CD4-positive, CD25-positive, alpha-beta regulatory T cell (primary cell): ENCODE measurements at places on chromosomes 11 and 22.

DNA sequence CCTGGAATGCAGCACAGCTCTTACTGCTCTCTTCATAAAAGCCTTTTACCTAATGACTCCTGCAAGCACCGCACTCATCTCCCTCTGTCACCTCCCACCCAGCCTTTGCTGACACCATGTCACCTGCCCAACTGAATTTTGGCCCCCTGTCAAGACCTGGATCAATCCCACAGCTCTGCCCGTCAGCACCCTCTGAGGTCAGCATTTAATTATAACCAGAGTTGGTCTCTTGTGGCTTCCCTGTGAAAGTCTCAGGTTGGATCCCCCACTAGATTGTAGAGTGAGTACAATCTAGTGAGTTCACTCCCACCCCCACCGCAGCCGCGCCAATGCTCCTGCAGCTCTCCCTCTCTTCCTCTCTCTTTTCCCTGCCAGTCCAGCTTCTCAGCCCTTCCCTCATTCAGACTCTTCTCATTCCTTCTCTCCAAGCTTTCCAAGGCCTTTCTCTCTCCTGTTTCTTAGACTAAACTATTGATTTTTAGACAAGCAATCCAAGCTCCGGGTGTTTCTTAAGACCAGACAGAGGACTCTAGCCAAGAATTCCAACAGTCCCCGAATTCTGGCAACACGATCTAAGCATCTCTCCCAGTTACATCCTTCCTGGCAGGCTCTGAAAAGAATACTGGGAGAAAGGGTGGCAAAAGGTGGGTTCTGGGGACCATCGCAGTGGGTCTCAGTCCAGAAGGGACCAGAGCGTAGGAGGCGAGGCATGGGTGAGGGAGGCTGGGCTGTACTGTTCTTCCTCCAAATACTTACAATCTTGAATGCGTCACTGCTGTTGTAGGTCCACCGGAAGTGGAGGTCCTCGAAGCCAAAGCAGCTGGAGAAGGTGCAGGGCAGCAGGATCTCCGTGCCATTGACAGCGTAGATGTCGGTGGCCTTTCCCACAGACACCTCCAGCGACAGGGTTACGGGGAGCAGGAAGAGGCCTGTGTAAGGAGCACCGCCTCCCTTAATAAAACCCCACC, 8.0 kb downstream of the SCN4B start:
- no peak for DNase-seq

DNA sequence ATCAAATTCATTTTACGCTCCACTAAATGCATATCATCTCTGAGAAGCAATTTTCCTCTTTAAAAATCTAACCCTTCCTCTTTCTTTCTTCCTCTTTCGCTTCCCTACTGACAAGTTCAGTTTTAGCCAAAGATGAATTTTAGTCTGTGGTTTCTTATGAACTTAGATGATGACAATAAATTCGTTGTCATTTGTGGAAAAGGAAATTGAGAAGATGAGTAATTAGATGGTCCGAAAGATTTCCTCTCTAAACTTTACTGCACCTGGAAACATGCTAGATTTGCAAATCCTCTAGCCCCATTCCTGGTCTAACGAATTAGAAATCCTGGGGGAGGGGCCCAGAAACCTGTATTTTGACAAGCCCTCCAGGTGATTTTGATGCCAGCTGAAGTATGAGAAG, 855.4 kb upstream of the CHORDC1 start:
- DNase-seq = no peak

DNA sequence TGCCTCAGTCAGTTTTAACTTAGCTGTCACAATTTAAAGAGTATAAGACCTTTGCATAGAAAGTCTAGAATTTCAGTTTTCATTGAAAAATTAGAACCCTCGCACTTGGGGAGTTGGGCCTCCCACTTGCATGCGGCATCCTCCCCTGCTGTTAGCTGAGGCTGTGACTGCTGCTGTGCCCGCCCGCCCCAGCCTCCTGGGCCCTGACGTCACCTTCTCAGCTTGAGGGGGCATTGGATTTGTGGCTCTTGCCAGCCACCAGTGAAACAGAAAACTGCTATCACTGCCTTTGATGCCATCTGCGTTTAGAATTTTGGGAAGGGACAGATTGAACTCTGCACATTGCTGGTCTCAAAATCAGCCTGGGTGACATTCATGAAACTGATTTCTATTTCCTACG, 108.7 kb downstream of the CTTN start:
- DNase-seq = no peak

- no peak for DNase-seq
These were observed 166.8 kb downstream of the CSNK2A3 start for GRCh38 chr11:11186249-11186648.

DNA sequence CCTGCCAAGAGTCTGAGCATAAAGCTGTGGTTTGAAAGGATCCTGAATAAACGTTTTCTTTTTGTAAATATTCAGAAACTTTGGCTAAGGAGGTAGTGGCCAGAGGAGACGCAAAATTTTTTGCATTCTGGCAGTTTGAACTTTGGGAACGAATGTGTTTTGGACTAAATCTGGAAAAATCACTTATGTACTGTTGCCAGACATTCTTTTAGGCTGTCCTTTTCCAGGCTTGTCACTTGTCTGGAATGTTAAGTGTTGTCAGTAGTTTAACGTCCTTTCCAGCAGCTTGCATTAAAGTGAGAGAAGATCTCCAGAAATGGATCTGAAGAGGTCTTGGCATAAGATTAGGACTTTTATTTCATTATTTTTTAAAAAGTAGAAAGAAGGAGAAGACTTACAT, 18.5 kb downstream of the SPECC1L start:
- DNase-seq = no peak

DNA sequence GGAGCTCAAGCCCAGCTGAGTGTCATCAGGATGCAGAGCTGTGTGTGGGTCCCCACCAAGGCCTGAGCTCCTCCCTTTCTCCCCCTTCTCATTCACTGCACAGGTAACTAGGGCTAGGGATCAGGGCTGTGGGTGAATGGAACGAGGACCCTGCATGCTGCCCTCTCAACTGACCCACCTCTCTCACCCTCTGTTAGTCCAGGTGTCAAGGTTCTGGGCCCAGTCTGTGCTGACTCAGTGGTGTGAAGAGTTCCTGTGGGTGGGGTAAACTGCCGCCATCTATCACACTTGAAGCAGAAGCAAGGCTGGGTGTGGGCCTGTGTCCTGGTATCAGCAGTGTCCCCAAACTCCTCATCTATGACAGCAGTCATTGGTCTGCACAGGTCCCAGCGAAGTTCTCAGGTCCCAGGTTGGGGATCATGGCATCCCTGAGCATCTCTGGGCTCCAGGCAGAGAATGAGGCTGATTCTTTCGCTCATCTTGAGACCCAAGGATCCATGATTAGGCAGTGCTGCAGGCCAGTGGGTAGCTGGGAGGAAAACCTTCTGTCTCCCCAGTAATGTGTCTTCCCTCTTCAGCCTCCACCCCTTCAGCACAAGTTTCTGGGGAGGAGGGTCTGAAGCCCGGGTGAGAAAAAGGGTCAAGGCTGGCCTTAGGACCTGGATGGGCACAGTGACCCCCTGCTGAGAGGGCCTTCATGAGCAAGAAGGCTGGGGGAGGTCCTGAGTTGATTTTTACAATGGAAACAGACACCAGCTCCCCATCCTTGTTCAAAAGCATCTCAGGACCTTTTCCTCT, 109.8 kb downstream of the ZNF280B start:
- DNase-seq = no peak

DNA sequence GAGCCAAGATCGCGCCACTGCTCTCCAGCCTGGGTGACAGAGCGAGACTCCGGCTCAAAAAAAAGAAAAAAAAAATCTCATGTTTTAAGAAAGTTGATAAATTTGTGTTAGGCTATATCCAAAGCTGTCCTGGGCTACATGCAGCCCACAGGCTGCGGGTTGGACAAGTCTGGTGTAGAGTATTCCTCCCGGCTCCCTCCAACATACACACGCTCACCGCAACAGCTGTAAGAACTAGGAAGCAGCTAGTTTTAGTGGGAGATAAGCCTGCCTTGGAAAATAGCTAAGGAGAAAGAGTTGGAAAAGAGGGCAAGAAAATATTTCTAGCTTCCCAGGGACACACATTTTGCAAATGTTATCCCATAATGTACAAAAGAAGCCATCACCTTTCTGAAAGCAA, 46.6 kb downstream of the CELF1 start:
- no peak for DNase-seq

DNA sequence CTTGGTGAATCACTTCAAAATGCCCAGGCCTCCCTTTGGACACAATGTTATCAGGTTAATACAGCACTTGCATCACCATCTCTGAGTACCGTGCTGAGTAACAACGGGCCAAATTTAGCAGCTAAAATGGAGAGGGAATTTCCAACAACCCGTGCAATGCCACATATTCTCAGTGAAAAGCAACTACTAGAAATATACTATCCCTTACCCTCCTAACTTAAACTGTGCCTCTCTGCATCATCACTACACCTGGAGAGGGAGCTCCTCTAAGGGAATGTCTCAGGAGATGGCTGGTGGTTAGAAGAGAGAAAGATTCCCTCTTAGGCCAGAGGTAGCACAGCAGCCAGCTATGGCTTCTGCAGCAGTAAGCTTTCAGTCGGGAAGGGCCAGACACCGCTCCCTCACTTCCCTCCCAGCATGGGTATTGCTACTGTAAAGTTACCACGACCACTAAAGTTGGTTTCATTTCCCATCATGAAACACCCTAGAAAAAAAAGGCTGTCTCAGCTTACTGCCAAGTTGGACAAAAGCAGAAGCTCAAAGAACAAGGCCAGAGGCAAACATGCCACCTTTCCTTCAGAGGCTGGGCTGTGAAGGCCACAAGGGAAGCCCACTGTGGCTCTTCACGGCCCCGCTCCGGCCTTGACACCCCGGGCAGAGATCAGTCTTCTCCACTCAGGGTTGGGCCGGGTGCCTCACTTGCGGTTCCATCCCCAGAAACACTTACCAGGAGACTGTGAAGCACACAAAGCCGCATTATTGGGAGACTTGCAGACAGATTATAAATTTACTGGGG, 3.9 kb downstream of the MAML2 start:
- no peak for DNase-seq

DNA sequence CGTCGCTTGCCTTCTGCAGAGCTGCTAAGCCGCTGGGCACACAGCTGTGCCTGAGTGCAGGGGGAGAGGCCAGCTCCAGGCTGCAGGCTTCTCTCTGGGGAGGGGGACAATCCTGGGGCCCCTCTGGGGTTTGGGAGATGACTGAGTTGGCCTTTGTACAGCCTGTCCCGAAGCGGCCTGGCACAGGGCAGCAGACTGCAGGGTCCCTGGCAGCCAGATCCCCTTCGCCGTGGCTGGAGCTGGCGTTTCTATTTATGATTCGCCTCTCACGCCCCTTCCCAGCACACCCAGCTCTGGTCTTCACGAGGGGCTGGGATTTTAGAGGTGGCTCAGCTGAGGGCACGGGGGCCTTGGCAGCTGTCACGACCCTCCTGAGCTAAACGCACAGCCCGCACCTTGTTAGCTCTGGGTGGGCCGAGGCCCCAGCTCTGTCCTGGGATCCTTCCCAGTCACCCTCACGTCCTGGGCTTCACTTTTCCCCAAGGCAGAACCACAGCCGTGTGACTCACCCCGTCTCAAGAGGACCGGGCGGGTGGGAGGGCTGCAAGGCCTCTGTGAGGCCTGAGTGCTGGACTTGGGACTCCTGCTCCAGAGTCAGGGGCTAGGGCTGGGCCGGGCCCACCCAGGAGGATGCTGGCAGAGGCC, 18.4 kb downstream of the OSBPL5 start:
- DNase-seq = no peak

- no peak for DNase-seq
These were observed 15.8 kb downstream of the OR10D3 start for GRCh38 chr11:124198897-124199296.

- DNase-seq = no peak
These were observed 247 bp upstream of the PLAAT5 start for GRCh38 chr11:63491240-63491587.

DNA sequence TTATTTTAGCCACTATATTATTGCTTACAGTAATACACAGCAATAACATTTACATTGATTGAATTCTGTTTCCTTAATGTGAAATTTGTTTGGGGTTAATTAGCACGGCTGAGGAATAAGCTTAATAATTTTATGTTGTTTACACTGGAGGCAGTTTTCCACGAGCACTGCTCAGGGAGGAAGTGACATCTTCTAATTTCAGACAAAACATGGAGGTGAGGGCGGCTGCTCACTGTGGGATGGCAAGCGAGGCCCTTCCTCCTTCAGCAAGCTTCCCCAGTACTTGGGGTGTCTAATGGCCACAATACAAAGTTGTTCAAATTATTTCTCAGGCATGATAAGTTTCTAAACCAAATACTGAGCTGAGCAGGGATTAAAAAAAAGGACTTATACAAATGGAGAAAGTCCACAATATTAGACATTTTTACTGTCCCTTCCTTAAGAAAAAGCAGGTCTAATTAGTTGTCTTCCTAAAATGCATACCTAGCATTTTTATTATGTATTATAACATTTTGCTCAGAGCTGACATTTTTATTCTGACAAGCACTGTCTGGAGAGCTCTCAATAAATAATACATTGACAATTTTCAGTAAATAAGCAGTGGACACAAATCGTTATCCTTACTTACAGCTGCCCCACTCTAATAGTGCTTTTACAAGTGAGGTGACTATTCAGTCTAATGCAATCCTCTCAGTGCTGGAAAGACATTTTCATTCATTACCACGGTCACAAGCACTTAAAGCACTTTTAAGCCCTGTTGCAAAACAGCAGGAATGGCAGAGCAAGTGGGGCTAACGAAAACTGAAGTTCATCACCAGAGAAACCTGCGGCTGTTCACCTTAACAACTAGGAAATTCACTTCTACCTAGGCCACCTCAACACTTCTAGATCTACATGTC, 56.2 kb downstream of the SOX6 start:
- DNase-seq = no peak

DNA sequence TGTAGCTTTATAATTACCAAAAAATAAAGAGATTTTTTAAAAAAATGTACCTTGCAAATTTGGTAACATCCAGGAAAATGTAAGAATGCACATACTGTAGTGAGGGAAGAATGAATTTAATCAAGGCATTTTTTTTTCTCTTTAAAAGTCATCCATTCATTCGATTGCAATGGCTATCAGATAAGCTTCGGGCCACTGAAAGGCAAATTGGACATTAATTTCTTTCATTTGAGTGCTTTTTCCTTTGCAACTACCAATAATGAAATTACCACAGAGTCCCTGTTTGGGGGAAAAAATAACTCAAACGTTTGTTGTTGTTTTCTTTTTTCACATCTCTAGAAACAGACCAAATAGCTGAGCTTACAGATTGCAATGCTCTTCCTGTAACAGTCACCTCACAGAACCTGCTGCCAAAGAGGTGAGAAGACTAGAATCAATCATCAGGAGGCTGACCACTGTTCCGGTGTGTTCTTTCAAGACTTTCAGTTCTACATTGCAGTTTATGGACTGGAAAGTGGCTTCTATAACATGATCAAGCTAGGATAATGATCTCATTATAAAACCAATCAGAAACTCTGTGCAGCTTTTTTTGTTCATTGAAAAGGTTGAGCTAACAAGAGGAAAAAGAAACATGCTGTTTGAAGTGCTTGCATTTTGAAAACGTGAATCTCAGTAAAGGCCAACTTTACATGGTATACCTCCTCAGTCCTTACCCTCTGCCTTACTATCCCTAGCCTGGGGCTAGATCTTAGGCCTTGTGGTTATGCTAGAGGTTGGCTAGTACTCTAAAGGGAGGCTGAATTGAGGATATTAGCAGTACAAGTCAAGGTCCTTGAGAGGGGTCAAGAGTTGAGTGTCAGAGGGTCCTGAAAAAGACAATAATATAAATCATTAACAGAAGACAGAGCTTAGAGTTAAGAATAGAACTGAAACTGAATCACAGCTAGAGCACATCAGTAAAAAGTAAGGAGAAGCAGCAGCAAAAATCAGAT, 1276.1 kb downstream of the LRRC4C start:
- no peak for DNase-seq

- no peak for DNase-seq
These were observed 459.9 kb upstream of the CCDC179 start for GRCh38 chr11:23320131-23320530.

GRCh38 chr22:49582678-49583077, 245.0 kb downstream of the BRD1 start:
- DNase-seq = no peak
